ENCODE measurements at places on chromosomes 11 and 22.

DNA sequence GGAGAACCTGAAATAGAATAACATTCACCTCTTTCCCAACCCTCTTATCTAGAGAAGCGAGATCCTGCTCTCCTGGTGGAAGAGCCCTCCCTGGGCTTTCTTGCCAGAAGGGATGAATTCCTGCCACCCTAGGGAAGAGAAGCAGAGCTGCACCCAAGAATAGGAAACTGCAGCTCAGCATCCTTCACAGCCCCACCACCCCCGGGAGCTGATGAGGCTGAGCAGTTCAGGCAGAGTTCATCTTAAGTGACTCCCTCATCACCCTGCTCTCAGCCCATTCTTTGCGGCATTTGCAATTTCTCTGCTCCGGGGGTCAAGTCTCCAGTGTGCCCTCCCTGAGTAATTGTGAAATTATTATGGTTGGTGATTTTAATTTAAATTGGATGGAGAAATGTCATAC is 514.9 kb downstream of the BUD13 start:
- DNase-seq = no peak

- DNase-seq = no peak
Observed at GRCh38 chr22:42794551-42795510, 62.2 kb downstream of the ARFGAP3 start.

DNA sequence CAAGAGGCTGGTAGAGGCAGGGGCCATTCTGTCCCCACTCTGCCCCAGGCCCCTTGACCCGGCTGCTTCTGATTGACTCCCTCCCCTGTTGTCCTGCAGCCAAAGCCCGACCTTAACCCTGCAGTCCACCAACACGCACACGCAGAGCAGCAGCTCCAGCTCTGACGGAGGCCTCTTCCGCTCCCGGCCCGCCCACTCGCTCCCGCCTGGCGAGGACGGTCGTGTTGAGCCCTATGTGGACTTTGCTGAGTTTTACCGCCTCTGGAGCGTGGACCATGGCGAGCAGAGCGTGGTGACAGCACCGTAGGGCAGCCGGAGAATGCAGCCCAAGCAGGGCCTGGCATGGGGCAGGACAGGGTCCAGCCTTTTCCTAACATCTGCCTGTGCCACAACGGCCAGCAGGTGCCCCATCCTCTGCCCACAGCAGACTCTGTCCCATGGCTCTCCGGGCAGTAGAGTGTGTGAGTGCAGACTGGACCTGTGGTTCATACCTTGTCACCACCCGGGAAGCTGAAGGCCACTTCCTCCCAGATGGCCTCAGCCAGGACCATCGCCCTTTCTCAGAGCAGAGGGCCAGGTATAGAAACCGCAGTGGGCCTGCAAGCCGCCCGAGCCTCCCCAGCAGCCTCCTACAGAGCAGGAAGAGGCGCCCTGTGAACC is 26.8 kb upstream of the MGAT3 start:
- DNase-seq = no peak

- DNase-seq = no peak
Observed at GRCh38 chr11:60175860-60176275, 7.0 kb downstream of the MS4A6A start.

- no peak for DNase-seq
Observed at GRCh38 chr11:422249-422656, 7.5 kb upstream of the SIGIRR start.

GRCh38 chr11:43681401-43681942 is 934 bp downstream of the HSD17B12 start:
- peak; percentile 10 for DNase-seq

GRCh38 chr11:96021901-96022650 is 98.2 kb upstream of the MTMR2 start:
- DNase-seq = no peak

DNA sequence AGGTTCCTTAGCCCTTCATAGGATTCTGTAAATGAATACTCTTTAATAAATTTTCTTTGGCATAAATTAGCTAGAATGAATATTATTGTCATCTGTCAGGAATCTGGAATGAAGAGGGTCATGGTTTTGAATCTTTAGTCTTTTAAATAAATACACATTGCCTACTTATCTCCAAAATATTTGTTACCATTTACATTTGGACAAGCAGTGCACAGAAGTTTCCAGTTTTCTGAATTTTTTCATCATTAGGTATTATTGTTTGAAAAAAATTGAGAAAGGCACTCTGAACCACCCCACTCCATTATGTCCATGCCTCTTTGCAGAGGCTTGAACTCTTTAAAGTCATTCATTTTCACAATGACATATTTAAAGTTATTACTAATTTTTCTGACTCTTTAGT is 549.0 kb upstream of the LUZP2 start:
- no peak for DNase-seq

DNA sequence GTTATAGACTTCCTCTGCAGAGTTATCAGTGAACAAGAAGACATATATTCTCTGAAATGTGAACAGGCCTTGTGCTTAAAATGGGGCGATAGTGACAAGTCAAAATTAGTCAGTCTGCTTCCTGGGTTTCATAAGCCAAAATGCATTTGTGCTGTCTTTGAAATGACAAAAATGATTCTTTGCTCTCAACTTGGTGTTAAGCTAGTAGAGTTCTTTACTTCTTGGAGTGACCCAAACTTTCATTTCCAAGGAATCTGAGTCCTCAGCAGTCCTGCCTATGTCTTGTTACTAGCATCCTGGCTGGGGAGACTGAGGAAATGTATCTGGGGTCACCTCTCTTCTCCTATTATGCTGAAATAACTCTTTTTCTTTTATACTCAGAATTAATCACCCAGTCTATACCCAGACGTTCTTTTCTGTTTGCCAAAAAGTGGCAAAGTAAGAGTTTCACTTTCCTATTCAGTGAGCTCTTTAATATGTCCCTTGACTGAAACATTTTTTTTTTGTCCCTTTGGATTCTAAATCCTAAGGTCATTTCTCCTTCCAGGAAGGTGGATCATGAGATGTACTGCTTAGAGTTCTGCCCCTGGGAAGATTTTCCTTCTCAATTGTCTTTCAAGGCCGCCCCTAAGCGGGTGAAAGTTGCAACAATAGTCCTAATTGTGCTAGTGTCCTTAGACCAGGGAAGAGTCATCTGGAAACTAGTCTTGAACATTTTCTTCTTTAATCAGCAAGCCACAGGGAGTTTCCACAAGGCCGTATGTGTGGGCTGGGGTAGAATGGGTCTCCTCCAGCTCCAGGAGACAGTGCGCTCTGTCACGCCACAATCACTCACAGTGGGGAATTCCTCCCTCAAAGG is 53.0 kb upstream of the RDX start:
- peak; percentile 47 for DNase-seq

DNA sequence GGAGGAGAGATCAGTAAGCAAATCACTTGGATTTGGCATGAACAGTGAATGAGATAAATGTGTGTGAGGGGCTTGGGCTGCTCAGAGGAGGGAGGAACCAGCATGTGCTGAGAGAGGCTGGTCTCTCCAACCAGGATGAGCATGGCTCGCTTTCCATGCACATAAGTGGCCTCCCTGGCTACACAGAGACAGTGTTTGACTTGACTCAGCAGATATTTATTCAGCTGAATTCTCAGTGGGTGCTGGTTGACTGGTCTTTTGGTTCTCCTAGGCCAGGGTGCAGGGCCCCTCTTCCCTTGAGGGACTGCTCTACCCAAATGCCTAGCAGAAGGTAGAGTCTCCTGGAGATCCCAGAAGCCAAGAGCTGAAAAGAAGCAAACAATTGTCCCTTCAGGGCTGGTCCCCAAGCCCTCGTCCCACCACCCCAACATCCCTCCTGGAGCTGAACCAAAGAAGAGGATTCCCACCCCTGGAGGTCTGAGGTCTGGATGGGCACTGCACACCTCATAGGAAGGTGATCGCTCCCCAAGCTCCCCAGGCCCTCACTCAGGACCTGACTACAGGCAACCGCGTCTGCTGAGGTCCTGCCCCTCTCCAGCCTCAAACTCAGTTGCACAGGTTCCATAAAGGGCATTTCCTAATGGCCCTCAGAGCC is 3.3 kb upstream of the TRIM29 start:
- DNase-seq = no peak

GRCh38 chr11:75966537-75967287 is 151.7 kb downstream of the UVRAG start:
- no peak for DNase-seq

GRCh38 chr22:46074771-46075551 is 75.4 kb upstream of the PPARA start:
- no peak for DNase-seq

- no peak for DNase-seq
Observed at GRCh38 chr22:40874016-40874415, 12.1 kb upstream of the DNAJB7 start.

GRCh38 chr11:117910941-117911655 is 18.1 kb downstream of the TMPRSS13 start:
- DNase-seq = no peak

DNA sequence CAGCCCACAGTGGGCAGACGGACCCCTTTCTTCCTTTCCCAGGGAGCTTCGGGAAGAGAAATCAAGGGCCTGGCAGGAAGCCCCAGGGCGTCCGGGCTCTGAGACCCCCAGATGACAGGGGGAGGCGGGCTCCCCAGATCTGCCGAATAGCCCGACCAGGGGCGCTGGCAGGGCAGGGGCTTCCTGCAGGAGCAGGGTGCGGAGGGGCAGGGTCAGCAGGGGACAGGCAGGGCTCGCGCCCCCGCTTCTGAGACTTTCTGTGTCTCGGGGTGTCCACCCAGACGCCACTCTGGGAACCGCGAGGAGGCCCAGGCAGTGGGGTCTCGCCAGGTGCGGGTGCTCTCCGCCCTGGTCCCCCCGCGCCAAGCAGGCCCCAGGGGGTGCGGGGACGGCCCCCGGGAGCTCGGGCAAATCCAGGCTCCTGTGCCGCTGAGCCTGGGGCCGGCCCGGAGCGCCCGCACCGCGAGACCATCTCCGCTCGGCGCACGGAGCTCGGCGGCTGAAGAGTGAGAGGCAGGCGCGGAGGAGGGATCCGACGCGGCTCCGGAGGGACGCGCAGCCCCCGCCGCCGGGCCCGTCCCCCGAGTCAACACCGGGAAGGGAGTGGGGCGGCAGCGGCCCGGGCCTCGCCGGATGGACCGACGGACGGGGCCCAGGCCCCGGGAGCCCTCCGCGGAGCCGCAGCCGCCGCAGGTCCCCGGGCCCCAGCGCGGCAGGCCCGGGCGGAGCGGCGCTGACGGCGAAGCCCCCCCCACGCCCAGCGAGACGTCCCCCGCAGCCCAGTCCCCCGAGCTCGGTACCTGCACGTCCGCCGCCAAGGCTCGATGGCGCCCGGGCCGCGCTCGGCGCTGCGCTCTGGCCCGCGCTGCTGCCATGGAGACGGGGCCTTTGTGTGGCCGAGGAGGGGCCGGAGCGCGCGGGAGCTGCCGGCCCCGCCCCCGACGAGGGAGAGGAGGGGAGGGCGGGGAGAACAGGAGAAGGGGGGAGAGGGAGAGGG is at the start of gene PLXNB2:
PLXNB2 (minus strand) TSS at position 894 of the 997 bp plus-strand sequence. CDS start 17,062 bp downstream, outside the sequence.
- DNase-seq = no peak

- DNase-seq = no peak
Observed at GRCh38 chr22:36764060-36764459, 11.9 kb downstream of the IFT27 start.
